ENCODE measurements at places on chromosomes 7 and 10.

DNA sequence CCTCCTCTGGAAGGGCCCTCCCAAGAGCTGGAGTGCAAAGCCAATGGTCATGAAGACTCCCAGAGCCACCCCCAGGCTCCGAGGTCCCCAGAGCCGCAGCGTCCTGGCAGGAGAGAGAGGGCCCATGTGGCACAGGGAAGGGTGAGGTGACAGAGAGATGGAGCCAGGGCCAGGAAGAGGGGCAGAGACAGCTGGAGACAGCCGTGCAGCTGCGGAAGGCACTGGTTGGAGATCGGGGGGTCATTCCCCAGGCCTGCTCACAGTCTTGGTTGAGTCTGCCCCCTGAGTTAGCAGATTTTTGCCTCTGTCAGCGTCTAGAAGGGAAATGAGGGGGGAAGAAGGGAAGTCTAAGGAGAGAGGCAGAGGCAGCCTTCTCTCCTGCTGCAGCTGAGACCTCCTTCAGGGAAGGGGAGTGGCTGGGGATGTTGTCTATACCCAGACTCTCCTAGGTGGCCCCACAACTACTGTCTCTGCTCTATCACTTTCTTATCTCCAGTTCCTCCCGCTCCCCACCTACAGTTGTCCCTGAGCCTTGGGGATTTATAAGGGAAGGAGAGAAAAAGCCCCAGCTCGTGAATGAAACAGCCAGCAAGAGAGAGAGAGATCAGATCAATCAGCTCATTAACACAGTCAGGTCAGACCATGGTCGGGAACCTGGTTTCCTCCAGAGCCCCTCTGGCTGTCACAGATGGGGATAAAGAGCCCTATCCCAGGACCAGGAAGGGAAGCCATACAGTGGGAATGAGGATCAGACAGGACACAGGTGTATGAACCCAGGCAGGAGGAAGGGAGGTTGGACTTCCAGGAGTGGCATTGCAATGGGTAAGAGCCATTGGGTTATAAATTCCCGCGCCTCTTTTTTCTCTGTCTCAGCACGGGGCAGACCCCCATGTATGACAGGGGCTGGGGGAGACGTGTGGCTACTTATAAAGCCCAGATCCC is 1.2 kb downstream of the GAL3ST4 start:
- peaks cover 87% of the 10 kb centered on the region for H3K4me1 ChIP-seq
- H3K27me3 ChIP-seq, result peaks cover 29% of the 10 kb centered on the region
- H3K27ac ChIP-seq, result peak overlapping the region; percentile 93
- H3K36me3 ChIP-seq, result peaks cover 6% of the 10 kb centered on the region
- no peak for DNase-seq
- peak overlapping the region; percentile 74 for H3K4me3 ChIP-seq

- no peaks in the 10 kb centered on the region for H3K4me1 ChIP-seq
- H3K27me3 ChIP-seq, result peaks cover 5% of the 10 kb centered on the region
- H3K4me3 ChIP-seq, result no peak overlapping the region
- H3K36me3 ChIP-seq, result no peaks in the 10 kb centered on the region
These were observed 155.7 kb upstream of the TNS3 start for GRCh38 chr7:47737601-47738000.

- H3K4me3 ChIP-seq, result no peak overlapping the region
- no peak for DNase-seq
- H3K27me3 ChIP-seq, result peaks cover 3% of the 10 kb centered on the region
- H3K27ac ChIP-seq, result no peak overlapping the region
- no peaks in the 10 kb centered on the region for H3K4me1 ChIP-seq
These were observed 58.7 kb downstream of the BMPR1A start for GRCh38 chr10:86815035-86815617.

DNA sequence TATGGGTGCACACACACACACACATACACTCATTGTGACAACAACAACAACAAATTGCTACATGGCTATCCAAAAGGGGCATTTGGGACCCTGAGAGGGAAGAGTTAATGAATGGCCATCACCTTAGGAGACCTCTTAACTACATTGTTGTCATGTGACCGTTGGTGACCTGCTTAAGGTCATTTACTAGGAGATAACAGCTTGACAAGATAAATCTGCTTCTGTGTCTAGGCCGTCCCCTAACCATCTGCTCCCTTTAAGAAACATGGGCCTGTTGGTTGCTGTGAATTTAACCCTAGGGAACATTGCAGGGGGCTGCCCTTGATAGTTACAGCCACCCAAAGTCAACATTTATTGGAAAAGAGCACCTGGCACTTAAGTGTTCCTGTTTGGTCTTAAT is 29.7 kb downstream of the C1QL3 start:
- no peak overlapping the region for H3K27ac ChIP-seq
- no peak overlapping the region for H3K4me3 ChIP-seq
- no peaks in the 10 kb centered on the region for H3K4me1 ChIP-seq
- no peaks in the 10 kb centered on the region for H3K27me3 ChIP-seq

DNA sequence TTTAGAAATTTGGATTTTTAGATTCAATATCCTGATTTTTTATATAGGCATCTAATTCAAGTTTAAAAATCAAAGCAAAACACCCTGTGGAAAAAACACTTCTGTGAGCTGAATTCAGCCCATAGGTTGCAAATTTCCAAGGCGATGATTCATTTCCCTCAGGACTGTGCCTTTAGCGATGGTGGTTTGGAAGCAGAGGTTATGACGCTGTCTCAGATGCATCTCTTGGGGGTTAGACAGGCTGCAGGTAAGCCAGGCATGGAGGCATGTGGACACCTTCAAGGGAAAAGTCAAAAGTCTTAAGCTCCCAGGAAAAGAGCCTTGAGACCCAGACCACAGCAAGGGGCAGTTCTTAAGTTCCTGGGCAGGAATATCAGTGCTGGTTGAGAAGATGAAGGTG is 9.5 kb upstream of the FRA10AC1 start:
- H3K27ac ChIP-seq, result no peak overlapping the region
- no peaks in the 10 kb centered on the region for H3K27me3 ChIP-seq
- DNase-seq, result no peak
- no peak overlapping the region for H3K4me3 ChIP-seq
- H3K36me3 ChIP-seq, result no peaks in the 10 kb centered on the region

GRCh38 chr7:96179837-96180236 is 142.1 kb downstream of the SLC25A13 start:
- no peak overlapping the region for H3K4me3 ChIP-seq
- no peaks in the 10 kb centered on the region for H3K36me3 ChIP-seq

- peaks cover 57% of the 10 kb centered on the region for H3K36me3 ChIP-seq
- H3K27me3 ChIP-seq, result no peaks in the 10 kb centered on the region
- no peak for DNase-seq
- no peak overlapping the region for H3K27ac ChIP-seq
These were observed 79.5 kb downstream of the EZH2 start for GRCh38 chr7:148804343-148805235.

DNA sequence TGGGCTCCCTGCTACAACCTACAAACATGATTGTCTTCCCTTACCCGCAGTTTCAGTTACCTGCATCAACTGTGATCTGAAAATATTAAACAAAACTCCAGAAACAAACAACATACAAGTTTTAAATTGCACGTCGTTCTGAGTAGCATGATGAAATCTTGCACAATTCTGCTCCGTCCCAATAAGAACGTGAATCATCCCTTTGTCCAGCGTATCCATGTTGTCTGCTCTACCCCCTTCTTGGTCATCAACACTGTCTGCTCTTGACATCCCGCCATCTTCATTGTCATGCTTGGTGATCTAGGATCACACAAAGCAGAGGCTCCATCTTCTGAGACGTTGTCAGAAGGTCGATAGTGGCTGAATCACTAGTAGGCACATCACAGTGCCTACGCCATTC is 53.9 kb downstream of the ACADSB start:
- H3K27me3 ChIP-seq, result peaks cover 24% of the 10 kb centered on the region
- H3K4me1 ChIP-seq, result no peaks in the 10 kb centered on the region
- no peak overlapping the region for H3K27ac ChIP-seq
- H3K36me3 ChIP-seq, result no peaks in the 10 kb centered on the region

DNA sequence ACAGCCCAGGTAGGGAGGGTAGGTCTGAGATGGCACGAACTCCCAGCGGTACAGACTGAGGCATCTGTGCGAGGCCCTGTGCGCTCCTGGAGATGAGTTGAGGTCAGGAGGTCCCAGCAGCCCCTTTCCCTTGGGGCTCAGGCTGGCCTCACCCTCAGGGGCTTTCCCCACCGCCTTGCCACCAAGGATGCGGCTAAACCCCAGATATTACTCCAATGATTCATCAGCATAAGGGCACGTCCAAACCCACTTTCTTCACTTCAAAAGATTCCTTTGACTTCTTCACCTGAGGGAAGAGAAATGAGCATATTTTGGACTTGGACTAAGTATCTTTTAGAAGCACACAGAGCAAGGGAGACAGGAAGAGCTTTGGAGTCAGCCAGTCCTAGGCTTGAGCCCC is 20.3 kb downstream of the UROS start:
- H3K27me3 ChIP-seq, result no peaks in the 10 kb centered on the region
- H3K4me1 ChIP-seq, result peaks cover under 1% of the 10 kb centered on the region
- H3K4me3 ChIP-seq, result no peak overlapping the region

- no peak overlapping the region for H3K4me3 ChIP-seq
- no peak for DNase-seq
- peaks cover 18% of the 10 kb centered on the region for H3K4me1 ChIP-seq
- no peaks in the 10 kb centered on the region for H3K36me3 ChIP-seq
- no peaks in the 10 kb centered on the region for H3K27me3 ChIP-seq
These were observed 486.0 kb upstream of the GALNT17 start for GRCh38 chr7:70645876-70646351.

DNA sequence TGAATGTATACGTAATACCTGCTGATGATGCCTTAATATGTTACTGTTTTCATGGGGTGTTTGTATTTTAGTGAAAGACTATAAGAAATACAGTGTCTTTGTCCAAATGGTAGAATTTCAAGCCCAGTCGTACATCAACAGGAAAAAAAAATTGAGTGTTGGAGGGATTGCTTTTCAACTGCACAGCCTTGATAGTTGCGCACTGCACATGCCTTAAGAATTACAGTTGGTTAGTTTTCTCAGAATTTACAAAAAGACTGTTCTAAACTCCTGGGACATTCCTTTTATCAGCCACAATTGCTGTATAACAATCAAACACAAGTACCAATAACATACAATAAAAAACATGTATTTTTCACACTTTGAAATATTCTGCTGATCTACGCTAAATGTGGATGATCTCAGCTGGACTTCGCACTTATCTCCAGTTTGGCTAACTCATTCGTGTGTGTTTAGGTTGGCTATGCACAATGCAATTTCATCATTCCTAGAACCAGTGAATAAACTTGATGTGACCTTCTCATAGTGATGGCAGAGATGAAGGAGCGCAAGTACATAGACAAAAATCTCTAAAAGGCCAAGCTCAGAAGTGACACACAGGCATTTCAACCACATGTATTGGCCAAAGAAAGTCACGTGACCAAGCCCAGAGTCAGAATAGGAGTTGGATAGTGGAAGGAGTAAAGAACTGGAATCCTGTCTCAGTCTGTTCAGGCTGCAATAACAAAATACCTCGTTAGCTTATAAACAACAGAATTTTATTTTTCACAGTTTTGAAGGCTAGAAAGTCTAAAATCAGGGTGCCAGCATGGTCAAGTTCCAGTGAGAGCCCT is 152.3 kb downstream of the IPMK start:
- H3K4me3 ChIP-seq, result no peak overlapping the region
- no peaks in the 10 kb centered on the region for H3K4me1 ChIP-seq
- no peak for DNase-seq
- H3K27me3 ChIP-seq, result no peaks in the 10 kb centered on the region
- no peak overlapping the region for H3K27ac ChIP-seq

DNA sequence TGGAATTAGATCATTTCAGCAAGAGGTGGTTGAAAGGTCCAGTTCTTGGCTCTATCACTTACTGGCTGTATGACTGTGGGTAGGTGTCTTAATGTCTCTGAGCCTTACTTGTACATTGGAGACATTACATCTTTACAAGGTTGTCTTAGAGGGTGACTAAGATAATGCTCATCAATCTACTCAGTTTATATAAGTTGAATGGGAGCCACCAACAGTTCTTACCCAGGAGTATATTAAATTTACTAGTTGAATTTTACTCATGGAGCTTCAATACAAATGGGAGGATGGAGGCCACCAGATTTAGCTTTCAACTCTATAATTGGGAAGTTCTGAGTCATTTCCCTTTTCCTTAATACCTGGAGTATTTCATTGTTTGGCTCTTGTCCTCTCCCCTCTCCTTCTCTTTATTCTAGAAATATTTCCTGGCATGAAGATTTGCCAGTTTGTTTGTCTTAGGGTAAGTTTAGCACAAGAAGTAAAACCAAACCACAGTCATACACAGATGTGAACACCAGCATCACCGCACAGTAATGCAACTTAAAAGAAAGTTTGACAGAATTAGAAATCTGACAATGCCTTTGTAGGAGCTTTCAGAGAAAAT is 222.8 kb downstream of the LRMDA start:
- no peak overlapping the region for H3K27ac ChIP-seq
- H3K4me1 ChIP-seq, result no peaks in the 10 kb centered on the region
- no peak for DNase-seq
- no peaks in the 10 kb centered on the region for H3K27me3 ChIP-seq

DNA sequence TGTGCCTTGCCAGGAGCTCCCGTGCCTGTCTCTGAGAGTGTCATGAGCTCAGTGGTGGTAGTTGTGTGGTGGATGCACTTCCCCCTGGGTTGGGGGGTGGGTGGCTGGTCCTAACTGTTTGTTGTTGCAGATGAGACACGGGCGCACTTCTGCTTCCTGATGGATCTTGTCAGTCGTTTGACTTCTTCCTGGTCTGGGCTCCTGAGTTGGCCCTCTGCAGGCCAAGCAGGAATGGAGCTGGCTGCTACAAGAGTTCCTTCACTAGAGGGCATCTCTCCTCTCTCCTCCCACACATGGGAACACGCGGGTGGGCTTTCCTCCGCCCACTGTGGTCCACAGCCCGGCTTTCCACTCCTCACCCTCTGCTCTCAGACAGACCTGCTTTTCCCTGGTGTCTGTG is 82.0 kb downstream of the BMS1 start:
- no peak overlapping the region for H3K27ac ChIP-seq
- DNase-seq, result no peak
- H3K36me3 ChIP-seq, result no peaks in the 10 kb centered on the region
- peaks cover 50% of the 10 kb centered on the region for H3K27me3 ChIP-seq
- H3K4me3 ChIP-seq, result no peak overlapping the region

GRCh38 chr7:108167460-108167859 is 37.3 kb upstream of the LAMB4 start:
- no peaks in the 10 kb centered on the region for H3K36me3 ChIP-seq
- no peak overlapping the region for H3K27ac ChIP-seq
- no peak for DNase-seq
- H3K27me3 ChIP-seq, result no peaks in the 10 kb centered on the region
- H3K4me1 ChIP-seq, result no peaks in the 10 kb centered on the region

- no peak for DNase-seq
- H3K36me3 ChIP-seq, result peaks cover 15% of the 10 kb centered on the region
- no peak overlapping the region for H3K27ac ChIP-seq
These were observed 31.3 kb upstream of the STOX1 start for GRCh38 chr10:68795886-68796532.

DNA sequence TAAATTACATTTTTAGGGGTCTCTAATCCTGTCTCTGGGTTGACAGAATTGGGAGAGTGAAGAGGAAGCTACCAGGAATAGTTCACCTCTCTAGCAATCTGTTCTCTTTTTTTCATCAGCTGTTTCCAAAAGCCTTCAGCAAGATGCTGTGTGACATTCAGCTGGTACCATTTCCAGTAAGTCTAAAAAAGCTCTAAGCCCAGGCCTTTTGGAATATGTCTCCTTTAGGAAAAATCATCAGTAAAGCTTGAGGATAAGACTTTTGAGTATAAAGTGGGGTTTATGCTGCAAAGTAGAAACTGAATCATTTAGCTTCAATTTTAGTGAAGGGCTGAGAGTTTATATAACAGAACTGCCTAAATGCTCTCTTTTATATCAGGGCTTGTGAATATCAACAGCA is 81.5 kb downstream of the CCNY start:
- no peak overlapping the region for H3K4me3 ChIP-seq
- no peak for DNase-seq
- no peak overlapping the region for H3K27ac ChIP-seq
- no peaks in the 10 kb centered on the region for H3K27me3 ChIP-seq

- peaks cover 19% of the 10 kb centered on the region for H3K27me3 ChIP-seq
- H3K27ac ChIP-seq, result peak within 1 kb of the TSS; percentile 89
- H3K4me1 ChIP-seq, result peaks cover 39% of the 10 kb centered on the region
- DNase-seq, result peak; percentile 86
These were observed at the start of gene HPS1 for GRCh38 chr10:98446661-98447221. Gene HPS1, minus strand, starts transcription at chr10:98446935. Its CDS starts 3,695 bp downstream, at chr10:98443240.

Measured in activated naive CD4-positive, alpha-beta T cell treated with anti-CD3 and anti-CD28 coated beads, Interleukin-2, amount 10 ng/mL, durations not matched to agents 7 days and 5 days (primary cell).